Astrocyte of the spinal cord (primary cell): ENCODE measurements at places on chromosomes 13 and 19.

DNA sequence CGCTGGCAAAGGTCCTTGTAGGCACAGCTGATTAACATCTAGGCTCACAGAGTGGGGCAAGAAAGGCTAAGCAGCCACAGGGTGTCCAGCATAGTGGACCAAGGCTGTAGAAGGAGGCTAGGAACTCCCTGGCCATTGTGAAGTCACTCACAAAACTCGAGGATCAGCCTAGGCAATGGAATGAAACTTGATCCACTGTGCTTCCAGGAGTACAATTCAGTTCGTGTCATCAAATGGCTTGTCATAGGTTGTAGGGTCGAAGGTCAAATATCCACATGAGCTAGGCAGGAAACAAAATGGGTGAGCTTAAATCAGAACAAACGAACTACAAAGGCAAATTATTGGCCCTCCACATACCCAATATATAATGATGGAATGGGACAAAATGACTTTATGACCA, 4.4 kb upstream of the FAM187B start:
- DNase-seq = no peak

DNA sequence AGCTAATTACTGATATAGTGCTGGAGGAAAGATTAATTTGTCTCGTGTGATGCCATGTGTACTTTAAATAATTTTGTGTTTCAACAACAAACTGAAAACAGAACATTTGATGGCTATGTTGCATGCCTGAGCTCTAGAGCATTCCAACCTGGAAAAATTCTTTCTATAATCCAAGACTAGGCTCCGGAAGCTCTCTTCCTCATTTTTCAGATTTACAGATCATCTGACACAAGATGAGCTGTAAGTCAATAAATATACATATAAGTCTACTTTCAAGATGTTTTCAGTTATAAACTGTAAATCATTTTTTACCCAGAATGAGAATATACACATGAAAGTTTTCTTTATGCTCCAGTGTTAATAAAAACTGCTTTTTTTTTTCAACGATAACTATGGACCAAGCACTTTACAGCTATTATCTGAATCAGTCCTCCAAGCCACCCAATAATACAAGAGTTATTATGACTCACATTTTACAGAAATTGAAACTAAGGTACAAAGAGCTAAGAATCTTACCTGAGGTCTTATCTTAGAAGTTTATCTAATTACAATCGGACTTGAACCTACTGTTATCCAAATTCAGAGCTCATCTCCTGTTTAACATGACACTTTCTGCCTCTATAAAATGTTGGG, 6.4 kb upstream of the FOXO1 start:
- no peak for DNase-seq

GRCh38 chr13:93745884-93746283, 519.3 kb downstream of the GPC6 start:
- no peak for DNase-seq

- DNase-seq = peak; percentile 98
Observed at GRCh38 chr19:11155373-11156120, at the start of gene SPC24. Gene SPC24 (minus strand): TSS chr19:11155782. CDS start chr19:11155776, 6 bp downstream.

DNA sequence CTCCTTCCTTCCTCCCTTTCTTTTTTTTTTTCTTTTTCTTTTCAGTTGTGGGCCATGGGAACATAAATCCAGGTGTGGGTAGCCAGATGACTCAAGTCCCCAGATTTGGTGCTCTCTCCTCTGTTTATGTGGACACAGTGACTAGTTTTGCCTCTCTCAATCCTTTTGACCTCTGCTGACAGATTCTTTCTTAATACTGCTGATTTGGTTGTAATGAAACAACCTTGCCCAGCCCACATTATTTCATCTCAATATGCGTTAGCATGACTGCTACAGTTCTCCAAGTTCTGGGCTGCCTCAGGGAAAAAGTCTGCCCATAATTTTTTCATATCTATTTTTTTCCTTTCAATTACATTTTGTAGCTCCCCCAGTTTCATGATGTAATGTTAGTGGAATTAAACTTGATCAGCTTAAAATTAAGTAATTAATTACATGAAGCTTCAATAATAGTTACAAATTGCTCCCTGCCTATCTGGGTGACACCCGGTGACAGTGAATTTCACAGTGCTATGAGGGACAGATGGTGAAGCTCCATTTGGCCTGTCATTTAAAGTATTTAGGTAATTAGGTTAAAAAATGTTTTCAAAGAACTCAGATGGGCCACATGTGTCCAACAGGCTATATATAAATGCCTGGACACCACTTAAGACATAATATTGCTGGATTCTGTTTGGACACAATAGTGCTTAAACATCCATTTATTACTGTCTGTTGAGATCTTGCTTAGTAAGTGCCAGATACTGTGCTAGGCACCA, 118.8 kb upstream of the FRY start:
- no peak for DNase-seq

- DNase-seq = no peak
Observed at GRCh38 chr13:106343836-106344235, 191.6 kb downstream of the EFNB2 start.

- no peak for DNase-seq
Observed at GRCh38 chr13:87999788-88000187, 328.6 kb downstream of the SLITRK5 start.

DNA sequence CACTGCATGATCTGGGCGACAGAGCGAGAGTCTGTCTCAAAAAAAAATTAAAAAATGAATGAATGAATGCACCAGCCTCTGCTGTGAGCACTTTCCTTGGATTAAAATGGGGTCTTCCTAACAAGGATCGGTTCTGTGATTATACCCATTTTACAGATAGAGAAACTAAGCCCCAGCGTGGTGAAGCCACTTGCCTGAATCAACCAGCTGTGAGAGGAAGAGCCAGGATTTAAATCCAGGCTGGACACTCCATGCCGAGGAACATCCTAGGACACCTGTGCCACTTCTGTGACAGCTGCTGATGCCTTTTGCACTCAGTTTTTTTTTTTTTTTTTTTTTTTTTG, 14.1 kb downstream of the TLE5 start:
- DNase-seq = no peak

DNA sequence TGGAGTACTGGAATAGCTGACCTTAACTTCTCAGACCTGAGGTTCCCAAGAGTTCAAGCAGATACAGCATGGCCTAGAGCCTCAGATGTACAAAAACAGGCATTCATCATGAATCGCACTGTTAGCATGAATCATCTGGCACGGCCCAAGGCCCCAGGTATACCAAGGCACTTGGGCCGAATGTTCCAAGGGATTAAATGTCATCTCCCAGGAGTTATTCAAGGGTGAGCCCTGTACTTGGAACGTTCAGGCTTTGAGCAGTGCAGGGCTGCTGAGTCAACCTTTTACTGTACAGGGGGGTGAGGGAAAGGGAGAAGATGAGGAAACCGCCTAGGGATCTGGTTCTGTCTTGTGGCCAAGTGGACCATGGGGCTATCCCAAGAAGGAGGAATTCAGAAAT, 6.3 kb downstream of the KLK3 start:
- DNase-seq = no peak
